ENCODE measurements at places on chromosomes 13 and 19.

DNA sequence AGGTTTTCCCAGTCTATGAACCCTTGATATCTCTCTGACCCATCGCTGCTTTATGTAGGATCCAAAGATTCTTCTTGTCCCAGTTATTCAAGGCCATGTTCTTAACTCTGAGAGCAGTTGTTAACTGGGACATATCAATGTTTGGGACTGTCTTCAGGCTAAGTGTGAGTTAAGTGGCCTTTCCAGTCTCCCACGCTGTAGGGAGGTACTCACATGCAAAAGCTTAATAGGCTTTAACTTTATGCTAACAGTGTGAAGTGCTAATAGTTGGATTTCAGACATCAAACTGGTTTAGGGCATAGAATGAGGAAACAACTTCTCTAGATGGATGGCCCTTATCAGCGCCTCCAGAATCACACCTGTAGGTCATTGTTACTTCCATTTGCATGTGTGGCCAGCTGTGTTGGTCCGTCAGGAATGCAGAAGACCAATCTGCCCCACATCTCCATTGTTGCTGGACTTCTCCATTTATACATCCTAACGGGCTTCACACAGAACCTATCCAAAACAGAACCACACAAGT is 104.7 kb upstream of the MBNL2 start:
- no peak for DNase-seq

GRCh38 chr13:94369972-94370436 is 109.5 kb downstream of the DCT start:
- DNase-seq: no peak

GRCh38 chr13:51348069-51348967 is 8.8 kb downstream of the SERPINE3 start:
- no peak for DNase-seq

DNA sequence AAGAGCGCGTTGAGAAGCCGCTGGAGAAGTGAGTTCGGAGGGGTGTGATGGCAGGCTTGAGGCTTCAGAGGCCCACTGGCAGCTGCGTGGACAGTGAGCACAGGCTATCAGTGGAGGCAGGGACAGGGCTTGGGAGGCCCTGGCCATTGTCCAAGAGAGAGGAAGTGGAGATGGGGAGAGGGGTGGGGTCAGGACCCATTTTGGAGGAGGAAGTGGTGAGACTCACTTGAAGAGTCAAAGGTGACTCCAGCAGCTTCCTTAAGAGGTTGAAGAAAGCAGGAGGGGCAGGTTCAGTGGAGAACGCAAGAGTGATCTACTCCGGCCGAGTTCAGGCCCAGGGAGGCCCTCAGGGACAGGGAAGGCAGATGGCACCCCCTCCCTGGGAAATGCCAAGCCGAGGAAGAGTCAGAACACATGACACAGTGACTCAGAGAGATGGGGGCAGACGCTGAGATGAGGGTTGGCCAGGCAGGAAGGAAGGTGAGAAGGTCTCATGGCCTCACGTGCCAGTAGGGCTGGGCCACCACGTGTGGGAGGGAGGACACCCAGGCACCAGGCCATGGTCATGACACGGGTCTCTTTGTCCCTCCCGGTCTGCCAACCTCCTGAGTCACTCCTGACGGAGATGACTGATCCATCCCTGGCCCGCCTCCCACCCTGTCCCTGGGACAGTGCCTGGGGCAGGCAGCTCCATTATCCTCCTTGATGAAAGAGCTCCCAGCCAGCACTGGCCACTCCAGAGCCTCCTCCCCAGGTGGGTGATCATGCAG is 10.1 kb upstream of the CD22 start:
- DNase-seq: no peak

DNA sequence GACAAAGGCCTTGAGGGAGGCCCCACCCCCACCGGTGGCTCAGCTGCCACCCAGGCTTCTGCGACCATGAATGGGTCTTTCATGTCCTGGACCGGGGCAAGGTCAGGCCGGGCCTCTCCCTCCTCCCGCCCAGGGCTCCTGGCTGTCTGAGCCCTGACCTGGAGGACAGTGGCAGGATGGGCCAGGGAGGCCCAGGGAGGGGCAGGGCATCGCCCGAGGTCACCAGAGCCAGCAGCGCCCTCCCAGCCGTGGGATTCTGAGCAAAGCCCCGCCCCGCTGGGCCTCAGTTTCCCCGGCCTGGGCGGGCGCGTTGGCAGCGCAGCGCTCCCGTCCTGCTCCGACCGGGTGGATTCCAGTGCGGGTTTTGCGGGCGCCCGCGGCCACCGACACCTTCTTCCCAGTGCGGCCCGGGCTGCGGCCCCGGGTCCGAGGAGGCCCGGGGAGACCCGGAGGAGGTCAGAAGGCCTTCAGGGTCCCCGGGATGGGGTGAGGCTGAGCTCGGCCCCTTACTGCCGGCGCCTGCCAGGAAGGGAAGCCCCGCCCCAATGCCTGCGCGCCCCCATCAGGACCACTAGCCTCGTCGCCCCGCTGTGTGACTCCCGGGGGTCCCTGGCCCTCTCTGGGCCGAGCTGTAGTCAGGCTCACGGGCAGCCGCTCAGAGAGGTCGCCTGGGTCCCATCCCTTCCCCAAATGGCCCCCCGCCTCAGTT is 24.6 kb upstream of the SEMA6B start:
- no peak for DNase-seq

DNA sequence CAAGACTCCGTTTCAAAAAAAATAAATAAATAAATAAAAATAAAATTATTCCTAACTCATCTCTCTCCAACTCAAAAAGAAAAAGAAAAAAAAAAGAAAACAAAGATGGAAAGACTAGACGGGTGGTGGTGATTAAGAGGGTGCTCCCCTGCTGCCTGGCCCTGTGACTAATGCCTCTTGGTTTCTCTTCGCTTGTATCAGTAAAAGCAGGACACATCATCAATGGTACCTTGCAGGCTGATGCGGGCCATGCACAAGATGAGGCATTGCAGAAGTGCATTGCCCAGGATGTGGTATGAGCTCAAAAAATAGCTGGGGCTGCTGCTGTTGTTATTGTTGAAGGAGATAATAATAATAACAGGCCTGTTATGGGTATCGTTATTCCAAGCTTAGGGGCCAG is 14.6 kb downstream of the ACER1 start:
- DNase-seq: no peak

DNA sequence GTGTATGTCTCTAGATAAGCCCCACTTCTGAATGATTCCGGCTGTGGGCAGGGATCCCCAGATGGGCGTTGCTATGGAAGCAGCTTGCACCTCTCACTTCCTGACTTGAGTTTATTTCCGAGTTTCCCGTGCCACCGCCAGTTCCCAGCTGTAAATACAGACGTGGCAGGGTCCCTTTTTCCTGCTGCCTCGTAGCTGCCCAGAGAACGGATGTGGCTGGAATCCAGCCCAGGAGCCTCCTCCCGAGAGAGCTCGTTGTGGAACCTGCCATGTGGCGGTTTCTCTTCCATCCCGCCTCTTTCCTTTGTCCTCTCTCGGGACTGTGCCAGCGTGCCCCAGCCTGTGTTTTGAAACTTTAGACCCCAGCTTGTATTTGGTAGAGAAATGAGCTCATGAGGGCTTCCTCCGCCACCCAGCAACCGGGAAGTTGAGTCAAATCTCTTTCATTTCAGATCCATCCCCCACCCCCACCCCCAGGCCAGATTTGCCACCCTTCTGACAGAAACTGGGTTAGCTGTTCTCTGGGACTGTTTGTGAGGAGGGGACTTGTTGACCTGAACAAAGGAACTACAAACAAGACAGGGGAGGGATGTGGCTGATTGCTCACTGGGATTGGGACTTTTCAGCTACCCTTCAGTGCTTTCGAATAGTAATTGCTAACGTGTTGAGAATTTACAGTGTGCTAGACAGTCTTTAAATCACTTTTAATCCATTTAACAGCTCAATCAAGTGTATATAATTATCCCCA is 96.6 kb downstream of the SIPA1L3 start:
- DNase-seq: no peak

- no peak for DNase-seq
Measured at GRCh38 chr13:90320664-90321063, 1026.8 kb upstream of the MIR17HG start.

GRCh38 chr13:24763596-24764275 is at the start of gene RNF17:
Gene RNF17 (plus strand): TSS chr13:24764169. CDS start chr13:24764204, 35 bp downstream.
- no peak for DNase-seq

- no peak for DNase-seq
Measured at GRCh38 chr13:20001366-20002190, 43.1 kb downstream of the ZMYM2 start.

- no peak for DNase-seq
Measured at GRCh38 chr13:95262837-95263384, 38.3 kb downstream of the ABCC4 start.

GRCh38 chr13:26502826-26503225 is 54.7 kb upstream of the WASF3 start:
- DNase-seq: no peak

GRCh38 chr19:31110336-31110735 is 238.9 kb downstream of the TSHZ3 start:
- DNase-seq: no peak

- no peak for DNase-seq
Measured at GRCh38 chr19:46862503-46862834, 1.7 kb downstream of the ARHGAP35 start.

DNA sequence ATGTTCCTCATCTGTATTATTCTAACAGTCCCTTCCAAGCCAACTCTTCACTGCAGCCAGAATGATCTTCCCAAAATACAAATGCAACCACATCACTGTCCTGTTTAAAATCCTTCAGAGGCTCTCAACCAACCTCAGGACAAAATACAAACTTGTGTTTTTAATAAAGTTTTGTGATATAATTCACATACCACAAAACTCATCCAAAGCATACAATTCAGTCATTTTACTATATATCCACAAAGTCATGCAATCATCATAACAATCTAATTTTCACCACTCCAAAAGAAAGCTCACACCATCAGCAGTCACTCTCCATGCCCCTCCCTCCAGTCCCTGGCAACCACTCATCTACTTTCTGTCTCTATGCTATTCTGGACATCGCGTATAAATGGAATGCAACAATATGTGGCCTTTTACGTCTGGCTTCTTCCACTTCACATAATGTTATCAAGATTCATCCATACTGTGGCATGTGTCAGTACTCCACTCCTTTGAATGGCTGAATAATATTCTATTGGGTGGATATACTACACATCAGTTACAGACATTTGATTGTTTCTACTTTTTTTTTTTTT is 81.7 kb upstream of the DOCK9 start:
- no peak for DNase-seq
